Stimulated activated CD8-positive, alpha-beta memory T cell treated with anti-CD3 and anti-CD28 coated beads, Interleukin-4, amount 100 ng/mL, for 1 hour (primary cell): ENCODE measurements at places on chromosomes 2 and 18.

DNA sequence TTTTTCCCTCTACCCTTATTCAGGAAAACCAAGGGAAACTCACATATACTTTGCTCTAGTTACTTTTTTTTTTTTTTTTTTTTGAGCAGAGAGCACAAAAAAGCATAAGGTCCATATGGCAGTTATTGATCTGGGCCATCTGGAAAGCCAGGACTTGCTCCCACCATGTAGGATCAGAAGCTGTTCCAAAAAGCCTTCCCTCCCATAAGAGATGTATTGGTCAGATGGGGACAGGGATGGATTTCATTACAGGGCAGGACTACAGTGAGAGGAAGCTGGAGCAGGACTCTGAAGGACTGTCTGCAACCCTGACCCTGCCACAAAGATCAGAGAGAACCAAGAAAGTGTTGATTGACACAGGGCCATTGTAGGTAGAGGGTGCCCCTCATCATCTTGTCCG, 57.3 kb downstream of the NRP2 start:
- no peak for DNase-seq

GRCh38 chr18:73674125-73674865, 473.3 kb downstream of the FBXO15 start:
- no peak for DNase-seq

DNA sequence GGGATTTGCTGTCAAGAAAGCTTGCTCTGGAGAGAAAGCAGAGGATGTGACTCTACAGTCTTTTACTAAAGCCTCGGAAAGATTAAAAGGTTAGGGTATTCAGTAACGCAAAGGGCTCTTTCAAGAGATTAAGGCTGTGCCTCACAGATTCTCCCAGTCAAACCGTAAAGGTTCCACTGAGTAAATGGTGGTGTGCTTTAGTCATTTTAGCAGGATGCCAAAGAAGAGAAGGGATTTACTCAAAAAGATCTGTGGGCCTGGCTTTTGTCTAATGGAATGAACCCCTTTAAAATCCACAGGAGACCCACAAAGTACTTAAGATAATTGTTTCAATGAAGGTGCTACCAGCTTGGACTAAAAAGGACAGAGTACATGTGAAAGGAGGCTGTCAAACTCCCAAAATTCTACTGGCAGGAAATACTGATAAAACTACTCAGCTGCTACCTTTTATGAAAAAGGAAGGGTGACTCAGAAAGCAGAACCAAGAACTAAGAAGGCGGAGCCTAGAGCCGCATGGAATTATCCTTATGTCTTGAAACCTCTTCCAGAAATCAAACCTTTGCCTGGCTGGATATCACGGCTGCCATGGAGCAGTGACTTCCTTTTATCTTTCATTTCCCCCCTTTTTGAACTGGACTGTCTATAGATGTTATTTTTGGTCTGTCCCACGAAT, 670.2 kb upstream of the ZEB2 start:
- no peak for DNase-seq

GRCh38 chr2:85012431-85012830, 41.5 kb downstream of the KCMF1 start:
- no peak for DNase-seq
